Stimulated activated CD8-positive, alpha-beta memory T cell treated with anti-CD3 and anti-CD28 coated beads, Interleukin-7, amount 100 ng/mL, for 4 hours (primary cell): ENCODE measurements at places on chromosomes 5 and 9.

GRCh38 chr9:94921092-94921471, 194.6 kb downstream of the AOPEP start:
- no peak for DNase-seq

DNA sequence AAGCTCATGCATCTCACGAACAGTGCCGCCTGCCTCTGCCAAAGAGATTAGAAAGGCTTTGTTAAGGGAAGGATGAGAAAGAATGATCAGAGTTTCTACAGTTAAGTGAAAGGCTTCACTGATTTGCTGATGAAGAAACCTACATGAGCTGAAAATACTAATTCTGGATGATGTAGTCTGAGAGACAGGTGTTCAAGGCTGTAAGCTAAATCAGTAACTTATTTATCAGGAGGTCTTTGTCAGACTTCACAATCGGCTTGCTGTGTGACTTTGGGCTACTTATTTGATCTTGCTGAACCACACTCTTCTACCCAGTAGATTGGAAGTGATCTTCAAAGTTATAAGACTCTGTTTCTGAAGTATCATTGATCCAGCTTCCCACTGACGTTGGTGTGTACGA, 264.2 kb downstream of the RAB3C start:
- DNase-seq = no peak

DNA sequence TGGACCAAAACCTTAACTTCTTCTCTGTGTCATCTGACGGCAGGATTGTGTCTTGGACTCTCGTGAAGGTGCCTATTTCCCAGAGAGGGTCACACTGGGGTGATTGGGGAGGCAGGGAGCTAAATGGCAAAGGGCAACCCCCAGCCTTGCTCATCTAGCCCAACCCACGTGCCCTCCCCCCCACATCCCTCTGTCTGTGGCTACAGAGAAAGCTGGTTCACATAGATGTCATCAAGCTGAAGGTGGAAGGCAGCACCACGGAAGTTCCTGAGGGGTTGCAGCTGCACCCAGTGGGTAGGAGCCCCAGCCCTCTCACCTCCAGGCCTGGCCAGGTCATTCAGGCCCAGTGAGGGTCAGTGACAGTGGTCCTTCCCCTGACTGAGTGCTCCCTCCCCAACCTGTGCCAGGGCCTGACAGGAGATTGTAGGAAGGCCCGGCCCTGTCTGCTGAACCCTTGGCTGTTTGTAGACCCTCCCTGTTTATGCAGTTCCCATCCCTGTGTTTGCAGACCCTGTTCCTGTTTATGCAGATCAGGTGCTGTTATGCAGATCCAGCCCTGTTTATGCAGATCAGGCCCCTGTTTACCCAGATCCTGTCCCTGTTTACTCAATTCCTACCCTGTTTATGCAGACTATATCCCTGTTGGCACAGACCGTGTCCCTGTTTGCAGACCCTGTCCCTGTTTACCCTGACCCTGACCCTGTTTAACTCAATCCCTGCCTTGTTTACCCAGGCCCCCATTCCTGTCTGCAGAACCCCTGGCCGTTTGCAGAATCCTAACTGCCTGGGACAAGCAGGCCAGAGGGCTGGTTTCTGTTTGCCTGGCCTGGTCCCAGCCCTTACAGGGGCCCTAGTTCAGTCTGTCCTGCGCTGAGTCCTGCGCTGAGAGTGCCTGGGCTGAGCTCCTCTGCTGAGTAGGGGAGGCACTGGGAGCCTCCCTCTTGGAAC, 10.4 kb downstream of the ENHO start:
- no peak for DNase-seq

DNA sequence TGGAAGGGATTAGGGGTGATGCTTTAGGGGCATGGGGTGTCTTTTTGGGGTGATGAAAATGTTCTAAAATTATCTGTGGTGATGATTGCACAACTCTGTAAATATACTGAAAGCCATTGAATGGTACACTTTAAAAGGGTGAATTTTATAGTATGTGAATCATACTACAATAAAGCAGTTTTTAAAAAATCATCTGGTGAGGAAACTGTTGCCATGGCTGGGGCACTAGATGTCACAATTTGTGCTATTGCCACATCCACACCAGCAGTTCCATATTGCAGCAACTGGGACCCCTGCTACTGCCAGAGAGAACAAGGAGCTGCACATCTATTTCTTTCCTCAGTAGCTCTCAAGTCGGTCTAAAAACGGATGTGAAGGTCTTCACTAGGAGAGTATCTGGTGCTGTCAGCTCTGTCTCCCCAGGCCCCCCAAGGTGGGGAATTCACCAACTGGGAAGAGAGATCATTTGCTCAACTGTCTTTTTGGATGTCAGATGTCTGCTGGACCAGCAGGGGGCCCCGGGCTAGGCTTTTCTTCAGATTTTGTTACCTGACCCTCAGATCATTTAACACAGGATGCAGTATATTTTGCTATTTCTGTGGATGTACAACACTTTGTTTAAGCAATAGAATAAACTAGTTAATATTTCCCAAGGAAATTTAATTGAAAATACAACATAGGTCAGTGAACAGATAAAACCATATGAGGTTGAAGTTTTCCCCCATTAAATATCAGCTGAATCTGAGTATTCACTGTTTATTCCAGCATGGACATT, 13.2 kb downstream of the CMYA5 start:
- no peak for DNase-seq

DNA sequence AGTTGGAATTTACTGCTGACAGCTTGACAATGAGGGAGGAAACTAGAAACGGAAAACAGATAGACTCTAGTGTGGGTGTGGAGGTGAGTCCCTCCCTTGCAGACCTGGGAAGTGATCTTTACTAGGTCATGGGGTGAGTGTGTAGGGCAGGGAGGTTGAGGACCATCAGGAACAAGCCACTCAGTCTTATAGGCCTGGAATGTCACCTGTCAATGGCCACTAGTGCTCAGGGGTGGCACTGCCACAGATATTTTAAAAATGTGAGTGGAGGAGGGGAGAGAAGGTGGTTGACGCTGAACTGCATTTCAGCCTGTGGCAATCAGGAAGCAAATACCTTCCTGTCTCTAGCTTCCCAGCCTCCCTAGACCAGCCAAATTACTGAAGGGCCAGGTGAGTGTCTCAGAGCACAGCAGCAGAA, 9.0 kb downstream of the OR2S2 start:
- no peak for DNase-seq

GRCh38 chr5:151202381-151203139, 21.3 kb downstream of the CCDC69 start:
- DNase-seq = peak; percentile 24

GRCh38 chr9:92191801-92192200, 76.6 kb upstream of the SPTLC1 start:
- no peak for DNase-seq

- no peak for DNase-seq
These were observed at the start of gene PCDHA13 for GRCh38 chr5:140881889-140882590. Gene PCDHA13 (plus strand): TSS chr5:140882124. CDS start chr5:140882269, 145 bp downstream.

- no peak for DNase-seq
These were observed 42.0 kb upstream of the RXRA start for GRCh38 chr9:134284273-134284672.

- no peak for DNase-seq
These were observed 50.0 kb upstream of the GOLPH3 start for GRCh38 chr5:32223972-32224609.

DNA sequence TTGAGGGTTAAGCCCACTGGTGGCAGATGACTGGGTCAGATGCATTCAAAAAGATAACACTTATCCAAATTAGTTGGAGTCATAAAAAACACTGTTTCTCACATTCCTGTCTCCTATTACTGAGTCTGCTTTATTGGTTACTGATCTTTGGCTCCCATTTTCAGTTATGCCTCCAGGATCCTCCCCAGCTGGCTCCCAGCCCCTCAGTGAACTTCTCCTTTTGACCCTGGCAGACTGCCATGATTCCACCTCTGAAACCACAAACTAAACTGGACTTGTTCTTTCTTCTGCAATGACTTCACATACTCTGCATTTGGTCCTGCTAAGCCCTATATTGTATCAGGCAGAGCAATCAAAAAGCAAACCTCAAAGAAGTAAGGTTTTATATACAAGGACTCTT, 860.8 kb upstream of the DMAC1 start:
- DNase-seq = no peak

GRCh38 chr5:148374690-148375360, 8.9 kb upstream of the FBXO38 start:
- DNase-seq = no peak

DNA sequence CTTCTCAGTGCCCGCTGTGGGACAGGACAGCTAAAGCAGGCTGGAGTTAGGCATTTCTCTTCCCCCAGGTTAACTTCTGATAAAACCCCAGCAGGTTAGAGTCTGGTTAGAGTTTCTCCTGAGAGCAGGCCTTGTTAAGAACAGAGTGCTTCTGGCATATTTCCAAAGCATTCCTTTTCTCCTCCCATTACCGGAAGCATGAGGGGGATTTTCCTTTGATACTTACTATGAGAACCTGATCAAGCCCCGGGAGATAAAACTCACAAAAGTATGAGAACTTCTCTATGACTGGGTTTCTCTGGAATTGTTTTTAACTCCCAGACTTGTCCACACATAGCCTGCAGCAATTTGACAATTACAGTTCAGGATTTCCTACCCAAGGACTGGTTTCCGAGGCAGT, 77.4 kb upstream of the MAST4 start:
- DNase-seq = no peak

DNA sequence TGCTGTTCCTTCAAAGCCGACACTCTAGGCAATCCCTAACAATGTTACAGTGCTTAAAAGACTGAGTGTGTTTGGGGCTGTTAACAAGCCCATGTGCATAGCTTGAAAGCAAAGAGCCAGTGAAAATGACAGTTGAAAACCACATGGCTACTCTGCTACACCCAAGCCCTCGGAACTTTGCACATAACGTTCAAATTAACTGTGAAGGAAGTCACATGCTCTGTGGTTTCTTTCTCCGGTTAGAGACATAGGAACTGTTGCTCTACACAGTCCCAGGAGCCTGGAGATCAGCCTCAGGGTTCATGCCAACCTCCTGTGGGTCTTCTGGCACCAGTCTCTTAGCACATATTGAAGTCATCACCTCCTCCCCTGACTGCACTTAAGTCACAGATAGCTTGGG, 51.1 kb downstream of the C9orf152 start:
- peak; percentile 5 for DNase-seq

DNA sequence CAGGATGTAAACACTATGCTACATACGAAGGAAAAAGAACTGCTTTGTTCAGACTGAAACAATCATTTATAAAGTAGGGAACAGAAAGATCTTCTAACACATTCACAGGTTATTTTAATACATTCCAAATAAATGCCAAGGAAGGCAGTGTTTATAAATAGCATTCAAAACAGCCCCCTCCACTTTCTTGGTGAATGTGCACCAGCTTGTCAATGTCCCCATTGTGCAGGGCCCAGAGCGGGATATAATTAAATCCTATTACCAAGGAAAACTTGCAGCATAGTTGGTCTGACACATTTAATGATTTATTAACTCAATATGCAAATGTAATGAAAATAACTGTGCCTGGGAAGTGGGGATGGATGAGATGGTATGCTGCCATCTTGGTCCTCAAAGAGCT, 135.9 kb upstream of the RAD23B start:
- DNase-seq = no peak

DNA sequence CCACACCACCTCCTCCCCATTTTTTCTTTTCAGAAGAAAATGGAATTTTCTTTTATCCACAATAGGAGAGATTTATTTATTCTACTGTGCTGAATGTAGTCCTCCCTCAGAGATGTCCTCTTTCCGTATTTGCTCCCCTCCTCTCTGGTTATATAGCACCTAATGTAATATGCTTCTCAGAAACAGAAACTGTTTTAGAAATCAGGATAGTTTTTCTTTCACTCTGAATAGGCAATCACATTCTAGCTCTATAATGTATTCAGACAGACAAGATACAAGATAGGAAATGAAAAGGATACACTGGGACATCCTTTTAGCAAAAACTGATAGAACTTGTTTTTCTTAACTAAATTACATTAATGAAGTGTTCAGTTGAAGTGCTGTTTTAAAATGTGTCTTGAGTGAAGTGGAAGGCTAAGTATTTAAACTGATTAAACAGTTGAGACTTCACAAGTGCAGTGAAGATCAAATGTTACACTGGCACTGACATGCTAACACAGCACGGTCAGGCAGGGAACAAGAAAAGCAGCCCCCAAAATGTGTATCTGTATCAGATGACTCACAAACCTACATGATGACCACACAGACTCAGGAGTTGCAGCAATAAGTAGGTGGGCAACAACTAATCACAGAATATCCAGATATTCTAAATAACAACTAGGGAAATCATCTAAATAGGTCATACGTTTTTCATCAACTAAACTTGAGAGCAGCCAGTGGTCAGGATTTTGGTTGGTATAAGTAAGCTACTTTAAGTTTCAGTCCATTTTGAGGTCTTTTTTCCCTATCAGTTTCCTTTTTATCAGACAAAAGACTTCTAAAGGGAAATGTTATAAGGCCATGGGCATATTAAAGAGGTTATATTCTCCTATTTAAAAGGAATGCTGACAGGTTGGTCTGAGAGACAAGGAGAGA, 260.4 kb downstream of the MLLT3 start:
- DNase-seq = no peak

GRCh38 chr9:129262261-129262660, 84.2 kb upstream of the IER5L start:
- DNase-seq = no peak

- DNase-seq = no peak
These were observed 119.7 kb downstream of the CHSY3 start for GRCh38 chr5:130024006-130024405.

DNA sequence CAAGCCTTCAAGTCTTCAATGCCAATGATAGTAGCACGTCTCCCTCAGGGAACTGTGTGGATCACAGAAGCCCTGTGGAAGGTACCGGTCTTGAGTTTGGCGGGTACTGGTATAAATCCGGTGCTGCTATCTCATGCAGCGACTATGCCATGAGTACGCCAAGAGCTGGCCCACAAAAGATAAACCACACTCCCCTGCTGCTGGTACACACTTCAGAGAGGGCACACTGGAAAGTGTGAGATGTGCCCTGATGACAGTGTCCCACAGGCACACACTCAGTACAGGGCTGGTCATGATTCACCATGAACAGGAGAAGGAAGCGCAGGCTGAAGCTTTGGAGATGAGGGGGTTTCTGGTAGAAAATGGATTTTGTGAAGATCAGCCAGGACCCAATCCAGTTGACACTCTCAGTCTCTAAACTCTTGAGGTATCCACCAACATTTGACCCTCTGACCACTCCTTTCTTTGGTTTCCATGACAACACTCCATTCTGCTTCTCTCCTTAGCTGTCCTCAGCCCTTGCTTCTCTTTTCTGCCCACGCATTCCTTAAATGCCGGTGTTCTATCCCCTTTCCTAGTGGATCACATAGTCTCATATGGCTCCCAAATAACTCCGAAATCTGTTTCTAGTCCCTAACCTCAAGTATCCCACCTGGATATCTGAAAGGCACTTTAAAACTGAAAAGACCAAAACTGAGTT, 5.1 kb downstream of the AMACR start:
- no peak for DNase-seq
